ENCODE measurements at places on chromosomes 7 and 10.

DNA sequence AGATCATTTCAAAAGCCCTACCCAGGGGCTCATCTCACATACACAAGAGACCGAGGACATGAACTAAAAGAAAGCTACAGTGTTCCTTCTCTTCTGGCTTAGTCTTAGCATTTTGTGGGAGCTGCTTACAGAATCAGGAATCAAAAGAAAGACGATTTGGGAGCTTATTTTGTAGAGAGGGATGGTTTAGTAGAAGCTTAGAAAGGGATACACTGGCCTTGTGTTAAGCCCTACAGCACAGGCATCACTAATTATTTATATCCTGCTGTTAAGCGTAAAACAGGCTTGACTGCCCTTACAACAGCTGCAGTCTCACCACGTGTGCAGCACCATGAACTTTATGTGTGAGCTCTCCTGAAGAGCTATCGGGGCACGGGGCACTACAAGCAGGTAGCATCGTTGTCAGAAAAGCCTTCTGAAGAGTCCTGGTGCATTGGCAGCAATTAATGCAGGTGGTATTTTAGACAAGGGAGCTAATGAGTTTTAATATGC lies 798.3 kb downstream of the NXPH1 start:
- DNase-seq = no peak

DNA sequence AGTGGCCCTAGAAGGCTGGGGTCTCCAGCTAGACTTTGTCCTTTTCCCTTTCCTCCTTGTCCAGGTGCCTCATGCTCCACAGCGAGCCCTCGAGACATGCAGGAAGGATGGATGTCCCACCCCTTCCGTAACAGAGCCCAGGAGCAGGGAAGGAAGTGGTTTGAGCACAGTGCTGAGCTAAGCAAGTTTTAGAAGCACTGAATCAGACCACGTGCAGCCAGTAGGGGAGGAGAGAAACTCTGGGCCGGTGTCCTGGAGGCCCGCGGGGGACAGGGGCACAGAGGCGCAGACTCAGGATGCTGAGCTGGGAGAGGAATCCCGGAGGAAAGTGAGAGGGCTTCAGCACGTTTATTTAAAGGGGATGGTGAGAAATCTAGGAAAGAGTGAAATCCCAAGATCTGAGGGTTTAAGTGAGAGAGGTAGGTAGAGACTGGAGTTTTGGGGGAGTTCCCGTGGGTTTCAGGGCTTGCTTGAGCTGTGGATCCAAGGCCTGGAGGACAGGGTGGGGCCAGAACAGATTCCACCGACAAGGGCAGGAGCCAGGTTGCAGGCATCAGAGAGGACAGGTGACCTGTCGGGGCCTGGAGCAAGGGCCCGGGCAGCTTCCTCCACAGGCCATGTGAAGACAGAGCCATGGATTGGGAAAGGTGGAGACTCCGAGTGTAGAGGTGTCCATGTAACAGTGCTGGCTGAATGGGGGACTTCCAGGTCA lies 4.4 kb upstream of the IRF5 start:
- peak; percentile 57 for DNase-seq

GRCh38 chr7:15967551-15967950 lies 281.1 kb upstream of the MEOX2 start:
- no peak for DNase-seq

- DNase-seq = no peak
These were observed 14.3 kb downstream of the AQP1 start for GRCh38 chr7:30925913-30926312.

GRCh38 chr7:125857606-125858005 lies 928.0 kb upstream of the POT1 start:
- no peak for DNase-seq
